ENCODE measurements at places on chromosomes 4 and X.

GRCh38 chr4:47550899-47551548 lies 65.9 kb downstream of the ATP10D start:
- DNase-seq = no peak

DNA sequence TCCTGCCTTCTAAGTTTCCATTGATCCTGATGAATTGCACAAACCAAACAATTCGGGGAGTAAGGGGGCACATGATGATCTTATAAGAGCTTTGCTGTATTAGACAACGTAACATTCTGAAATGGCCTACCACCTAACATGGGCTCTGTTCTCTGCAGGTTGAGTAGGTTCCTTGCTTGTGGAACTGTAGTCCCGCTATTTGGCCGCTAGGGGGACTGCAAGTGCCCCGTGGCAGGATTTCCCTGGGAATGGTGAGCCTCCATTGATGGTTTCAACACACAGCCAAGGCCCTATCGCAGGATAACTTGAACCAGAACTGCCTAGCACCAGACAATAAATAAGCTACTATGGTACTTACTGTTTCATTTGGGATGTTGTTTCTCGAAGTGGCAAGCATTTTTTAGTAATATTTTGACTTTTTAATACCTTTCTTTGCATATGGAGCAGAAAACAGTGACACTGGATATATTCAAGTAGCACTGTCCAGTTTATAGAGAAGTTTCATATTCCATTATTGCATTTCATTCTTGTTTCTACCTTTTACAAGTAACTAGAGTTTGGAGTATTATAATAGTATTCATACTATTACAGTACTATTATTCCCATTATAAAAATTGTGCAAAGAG lies 11.9 kb downstream of the AR start:
- no peak for DNase-seq

DNA sequence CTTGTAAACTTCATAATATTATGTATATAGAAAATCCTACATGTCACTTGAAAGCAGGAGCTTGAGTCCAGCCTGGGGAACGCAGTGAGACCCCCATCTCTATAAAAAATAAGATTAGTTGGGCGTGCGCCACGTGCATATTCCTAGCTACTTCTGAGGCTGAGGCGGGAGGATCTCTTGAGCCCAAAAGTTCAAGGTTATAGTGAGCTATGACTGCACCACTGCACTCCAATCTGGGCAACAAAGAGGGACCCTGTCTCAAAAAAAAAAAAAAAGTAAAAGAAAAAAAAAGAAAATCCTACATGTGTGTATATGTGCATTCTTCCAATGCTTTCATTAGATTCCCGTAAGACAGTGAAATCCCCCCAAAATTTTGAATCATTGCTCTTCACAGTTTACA lies 1.7 kb downstream of the SEC31A start:
- DNase-seq = no peak

GRCh38 chr4:35525192-35525978 lies 718.9 kb downstream of the ARAP2 start:
- no peak for DNase-seq

- no peak for DNase-seq
Observed at GRCh38 chr4:1317177-1318045, 27.7 kb downstream of the MAEA start.

- DNase-seq = no peak
Observed at GRCh38 chrX:136423724-136424123, 64.0 kb upstream of the BRS3 start.

DNA sequence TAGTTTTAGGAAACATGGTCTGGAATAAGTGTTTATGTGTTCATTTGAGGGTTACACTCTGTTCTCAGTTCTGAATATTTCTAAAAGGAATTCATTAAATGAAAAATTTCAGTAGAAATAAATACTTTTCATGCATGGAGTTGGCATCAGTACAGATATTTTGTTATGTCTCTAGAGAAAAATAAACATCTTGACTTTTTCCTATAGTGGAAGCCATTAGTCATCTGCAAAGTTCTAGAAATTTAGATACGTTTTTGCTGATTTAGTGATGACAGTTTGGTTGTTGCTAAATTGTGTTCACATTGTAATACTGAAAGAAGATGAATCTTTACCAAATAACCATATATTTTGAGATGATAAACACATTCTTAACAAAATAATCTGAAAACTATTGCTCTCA lies 268.2 kb upstream of the TEX13A start:
- no peak for DNase-seq

DNA sequence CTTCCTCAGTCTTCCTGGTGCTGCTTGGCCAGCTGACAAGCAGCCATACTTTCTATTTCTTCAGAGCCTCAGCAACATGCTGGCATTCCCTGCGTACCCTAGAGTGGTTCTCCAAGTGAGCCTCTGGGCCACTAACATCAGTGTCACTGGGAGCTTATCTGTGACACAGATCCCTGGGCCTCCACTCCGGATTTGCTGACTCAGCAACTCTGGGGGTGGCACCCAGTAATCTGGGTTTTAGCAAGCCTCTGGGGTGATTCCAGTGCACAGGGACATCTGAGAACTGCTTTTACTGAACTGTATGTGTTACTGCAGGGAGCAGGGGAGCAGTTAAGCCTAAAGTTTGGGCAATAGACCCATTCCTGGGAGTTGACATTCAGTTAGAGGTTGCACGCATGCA lies 28.2 kb upstream of the HMGB3 start:
- DNase-seq = no peak

DNA sequence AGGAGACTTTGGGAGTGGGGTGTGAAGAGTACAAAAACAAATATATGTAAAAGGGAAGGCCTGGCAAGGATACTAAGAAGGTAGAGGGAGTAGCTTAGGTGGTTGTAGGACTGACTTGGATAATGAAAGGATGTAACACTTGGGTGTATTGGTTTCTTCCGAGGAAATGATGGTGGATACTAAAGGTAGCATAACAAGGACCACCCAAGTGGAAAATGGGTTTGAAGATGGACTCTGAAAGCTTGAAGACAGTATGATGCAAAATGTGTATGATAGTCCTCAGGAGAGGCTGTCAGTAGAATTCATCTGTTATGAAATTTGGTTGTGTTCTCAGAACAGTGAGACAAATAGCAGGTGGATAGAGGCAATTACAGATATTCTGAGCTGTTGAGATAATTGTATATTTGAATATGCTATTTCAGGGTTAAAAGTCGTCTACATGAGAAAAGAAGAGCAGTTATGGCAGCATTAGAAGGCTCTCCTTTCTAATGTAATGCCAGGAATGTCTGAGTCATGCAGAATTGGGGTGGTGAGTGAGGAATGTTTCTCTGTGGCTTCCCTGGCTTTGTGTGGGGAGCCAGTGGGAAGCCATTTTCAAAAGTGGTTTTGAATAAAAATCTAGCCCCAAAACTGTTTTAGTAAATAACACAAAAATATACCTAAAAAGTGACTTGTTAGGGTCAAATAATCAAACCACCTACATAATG lies 75.6 kb downstream of the FHIP1A start:
- no peak for DNase-seq

- DNase-seq = no peak
Observed at GRCh38 chr4:26242451-26242850, 78.4 kb upstream of the RBPJ start.

DNA sequence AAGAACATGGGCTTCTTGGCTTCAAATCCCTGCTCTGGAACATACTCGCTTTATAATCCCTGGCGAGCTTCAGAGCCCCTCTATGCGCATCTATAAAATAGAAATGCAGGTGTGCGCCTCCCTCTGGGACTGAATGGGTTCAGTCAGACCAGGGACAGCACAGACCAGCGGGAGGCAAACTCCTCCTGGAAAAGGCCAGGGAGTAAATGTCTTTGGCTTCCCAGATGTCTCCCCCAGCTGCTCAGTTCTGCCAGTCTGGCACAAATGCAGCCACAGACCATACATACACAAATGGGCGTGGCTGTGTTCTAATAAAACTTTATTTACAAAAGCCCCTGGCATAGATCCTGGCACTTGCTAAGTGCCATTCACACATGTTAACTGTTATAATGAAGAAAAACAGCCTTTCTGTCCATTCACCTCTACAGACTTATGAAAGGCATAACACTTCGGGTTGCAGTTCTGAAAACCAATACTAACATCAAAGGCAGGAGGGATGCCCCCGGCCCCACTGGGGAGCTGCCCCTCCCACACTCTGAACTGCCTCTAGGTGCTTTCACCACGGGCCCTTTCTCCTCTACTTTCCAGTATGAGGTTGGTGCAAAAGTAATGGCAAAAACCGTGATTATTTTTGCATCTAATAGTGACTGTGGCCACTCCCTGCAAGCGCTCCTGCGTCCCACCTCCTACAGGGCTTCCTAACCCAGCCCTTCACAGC lies 4.6 kb downstream of the JAKMIP1 start:
- DNase-seq = no peak

DNA sequence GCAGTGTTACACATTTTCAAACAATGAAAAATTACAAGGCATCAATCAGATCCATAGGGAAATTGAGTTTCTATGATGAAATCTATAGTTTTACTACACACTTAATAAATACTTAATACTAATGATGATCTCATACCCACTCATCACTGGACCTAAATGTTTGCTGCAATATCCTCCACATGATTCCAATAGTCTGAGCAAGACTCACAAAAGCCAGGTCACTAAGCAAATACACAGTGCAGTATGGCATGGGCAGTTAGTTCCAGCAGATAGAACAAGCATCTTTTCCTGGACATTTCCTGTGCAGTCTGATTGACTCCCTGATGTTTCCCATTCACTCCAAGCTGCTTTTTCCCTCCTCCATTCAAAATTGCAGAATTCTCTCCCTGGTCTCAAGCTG lies 109.0 kb upstream of the ATOH1 start:
- no peak for DNase-seq

- no peak for DNase-seq
Observed at GRCh38 chr4:183747380-183747779, 88.3 kb downstream of the TRAPPC11 start.

- DNase-seq = no peak
Observed at GRCh38 chr4:60432911-60433310, 767.2 kb upstream of the ADGRL3 start.

GRCh38 chr4:55721651-55722050 lies 85.6 kb upstream of the NMU start:
- DNase-seq = no peak

DNA sequence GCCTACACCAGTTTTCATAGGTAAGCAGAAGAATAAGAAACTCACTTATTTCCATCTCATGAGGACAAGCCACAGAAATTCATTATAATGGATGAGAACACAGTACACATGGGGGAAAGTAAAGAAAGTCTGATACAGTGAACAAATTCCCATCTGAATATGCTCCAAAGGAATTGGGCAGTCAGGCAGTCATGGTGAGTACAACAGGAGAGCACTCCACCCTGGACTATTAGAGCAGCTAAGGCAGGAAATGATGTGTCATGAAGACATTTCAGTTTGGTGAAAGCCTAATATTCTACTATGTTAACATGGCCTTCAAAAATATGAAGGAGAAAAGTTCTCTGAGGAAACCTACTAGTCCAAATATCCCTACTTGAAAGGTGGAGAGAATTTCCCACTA lies 92.0 kb upstream of the PRDX4 start:
- DNase-seq = no peak

DNA sequence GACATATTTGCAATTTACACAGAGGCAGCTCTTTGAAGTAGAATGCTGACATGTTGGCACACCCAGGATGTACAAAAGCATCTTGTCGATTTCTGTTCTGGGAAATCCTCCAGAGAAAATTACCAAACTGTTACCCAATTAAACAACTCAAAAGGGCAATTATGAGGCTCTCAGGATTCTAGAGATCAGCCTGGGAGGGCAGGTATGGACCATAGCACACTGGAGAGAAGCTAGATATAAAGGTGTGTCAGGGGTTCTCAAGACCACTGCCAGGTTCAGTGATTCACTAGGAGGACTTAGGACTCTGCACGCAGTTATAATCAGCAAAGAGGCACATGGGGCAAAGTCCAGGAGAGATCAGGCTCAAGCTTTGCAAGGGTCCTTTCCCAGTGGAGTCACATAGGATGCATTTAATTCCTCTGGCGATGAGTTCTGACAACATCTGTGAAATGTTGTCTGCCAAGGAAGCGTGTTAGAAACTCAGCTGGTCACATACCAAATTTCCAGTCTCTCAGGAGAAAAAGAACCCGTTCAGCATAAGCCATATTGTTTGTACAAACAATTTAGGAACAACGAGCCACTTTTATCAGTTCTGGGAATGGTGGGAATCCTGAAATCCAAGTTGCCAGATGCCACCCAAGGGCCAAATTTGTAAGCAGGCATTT lies 100.8 kb downstream of the SYTL5 start:
- DNase-seq = no peak

DNA sequence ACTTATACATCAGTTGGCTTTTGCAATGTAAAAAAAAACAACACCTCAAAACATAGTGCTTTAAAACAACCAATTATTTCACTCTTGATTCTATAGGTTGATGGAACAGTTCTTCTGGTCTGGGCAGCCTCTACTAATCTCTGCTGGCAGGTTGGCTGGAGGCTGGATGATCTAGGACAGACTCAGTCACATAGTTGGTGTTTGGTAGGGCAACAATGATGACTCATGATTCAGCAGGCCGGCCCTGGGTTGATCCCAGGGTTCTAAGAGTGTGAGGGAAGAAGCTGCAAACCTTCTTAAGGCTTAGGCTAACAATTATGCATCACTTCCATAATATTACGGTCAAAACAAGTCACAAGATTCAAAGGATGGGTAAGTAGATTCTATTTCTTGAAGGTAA lies 558.2 kb downstream of the ZNF674 start:
- no peak for DNase-seq

- DNase-seq = no peak
Observed at GRCh38 chr4:174080361-174080760, 203.1 kb downstream of the FBXO8 start.

GRCh38 chr4:89836031-89836745 lies 773 bp downstream of the SNCA start:
- no peak for DNase-seq

- no peak for DNase-seq
Observed at GRCh38 chrX:133461231-133461630, 45.9 kb upstream of the GPC4 start.

DNA sequence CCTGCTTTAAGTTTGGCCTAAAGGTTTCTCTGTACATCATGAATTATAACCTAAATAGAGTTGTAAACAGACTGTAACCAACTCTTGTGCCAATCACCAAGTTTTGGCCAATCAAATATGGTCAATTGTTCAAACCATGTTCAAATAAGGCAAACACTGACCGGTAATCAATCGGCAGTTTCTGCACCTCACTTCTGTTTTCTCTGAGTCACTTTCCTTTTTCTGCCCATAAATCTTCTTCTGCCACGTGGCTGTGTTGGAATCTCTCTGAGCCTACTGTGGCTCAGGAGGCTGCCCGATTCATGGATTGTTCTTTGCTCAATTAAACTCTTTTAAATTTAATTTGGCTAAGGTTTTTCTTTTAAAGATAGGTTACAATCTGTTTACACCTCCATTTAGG lies 16.5 kb upstream of the ENPP6 start:
- DNase-seq = no peak

DNA sequence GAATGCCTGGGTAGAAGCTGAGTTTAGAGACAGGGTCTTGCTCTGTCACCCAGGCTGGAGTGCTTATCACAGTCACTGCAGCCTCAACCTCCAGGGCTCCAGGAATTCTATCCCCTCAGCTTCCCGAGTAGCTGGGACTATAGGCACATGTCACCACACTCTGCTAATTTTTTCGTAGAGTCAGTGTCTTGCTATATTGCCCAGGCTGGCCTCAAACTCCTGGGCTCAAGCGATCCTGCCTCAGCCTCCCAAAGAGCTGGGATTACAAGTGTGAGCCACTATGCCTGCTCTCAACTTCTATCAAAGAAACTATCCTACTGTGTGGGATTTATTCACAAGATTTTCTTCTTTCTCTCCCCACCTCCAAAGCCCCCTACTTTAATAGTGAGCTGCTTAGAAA lies 15.7 kb downstream of the MAPK10 start:
- no peak for DNase-seq
